T-helper 2 cell treated with Interferon-gamma antibody and Interleukin-4, amounts not matched to agents 5 μg/mL and 100 μg/mL, for 36 hours (primary cell): ENCODE measurements at places on chromosomes 11 and 22.

GRCh38 chr22:32882360-32882755, 80.9 kb downstream of the TIMP3 start:
- DNase-seq: no peak

GRCh38 chr22:40279017-40279416, 67.3 kb upstream of the ADSL start:
- no peak for DNase-seq

DNA sequence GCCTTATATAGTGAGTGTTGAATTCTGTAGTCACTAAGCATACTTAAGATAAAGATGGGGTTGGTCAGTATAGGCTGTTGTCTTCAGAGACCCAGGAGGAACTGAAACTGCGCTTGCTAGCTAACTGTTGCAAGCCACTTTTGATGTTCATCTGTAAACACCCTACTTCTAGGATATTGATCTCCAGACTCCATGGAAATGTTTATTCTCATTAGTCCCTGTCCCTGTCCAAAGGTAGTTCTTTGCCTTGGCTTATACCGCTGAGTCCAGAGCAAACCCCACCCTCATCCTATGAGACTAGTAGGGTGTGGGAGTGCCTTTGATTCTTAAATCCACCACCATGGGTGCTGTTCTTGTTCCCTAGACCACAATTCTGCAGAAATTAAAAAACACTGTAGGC, 36.4 kb downstream of the DEPDC5 start:
- no peak for DNase-seq

GRCh38 chr11:87020764-87021365, 16.9 kb upstream of the TMEM135 start:
- no peak for DNase-seq

DNA sequence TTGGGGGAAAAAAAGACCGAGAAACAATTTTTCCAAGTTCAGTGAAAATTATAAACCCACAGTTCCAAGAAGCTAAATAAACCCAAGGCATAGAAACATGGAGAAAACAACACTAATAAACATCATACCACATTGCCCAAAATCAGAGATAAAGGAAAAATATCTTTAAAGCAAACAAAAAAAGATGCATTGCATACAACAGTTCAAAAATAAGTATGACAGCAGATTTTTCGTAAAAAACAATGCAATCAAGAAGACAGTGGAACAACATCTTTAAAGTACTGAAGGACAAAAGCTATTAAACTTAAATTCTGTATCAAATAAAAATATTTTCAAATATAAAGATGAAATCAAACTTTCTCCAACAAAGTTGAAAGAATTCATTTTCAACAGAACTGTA, 921.3 kb downstream of the METTL15 start:
- no peak for DNase-seq

GRCh38 chr11:21723678-21724077, 469.2 kb upstream of the ANO5 start:
- no peak for DNase-seq

DNA sequence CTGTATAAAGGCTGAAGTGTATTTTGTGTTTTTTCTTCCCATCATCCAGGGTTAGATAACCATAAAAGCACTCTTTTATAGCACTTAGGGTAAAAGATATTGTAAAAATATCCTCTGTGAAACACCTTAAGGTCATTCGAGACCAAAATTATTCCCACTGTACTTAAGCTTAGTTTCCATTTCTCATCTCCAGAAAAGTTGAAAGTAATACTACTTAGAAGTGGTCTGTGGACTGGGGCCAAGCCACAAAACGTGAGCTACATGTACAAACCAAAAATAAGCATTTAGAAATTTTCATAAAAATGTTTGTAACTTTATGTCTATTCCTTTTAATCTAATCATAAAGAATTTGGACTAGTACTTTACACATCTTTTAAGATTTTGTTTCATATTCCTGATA, 142.0 kb upstream of the NTM start:
- DNase-seq: no peak
